ENCODE measurements at places on chromosomes 12 and 14.

GRCh38 chr14:96272777-96273473 is 16.9 kb downstream of the BDKRB1 start:
- no peak for DNase-seq

DNA sequence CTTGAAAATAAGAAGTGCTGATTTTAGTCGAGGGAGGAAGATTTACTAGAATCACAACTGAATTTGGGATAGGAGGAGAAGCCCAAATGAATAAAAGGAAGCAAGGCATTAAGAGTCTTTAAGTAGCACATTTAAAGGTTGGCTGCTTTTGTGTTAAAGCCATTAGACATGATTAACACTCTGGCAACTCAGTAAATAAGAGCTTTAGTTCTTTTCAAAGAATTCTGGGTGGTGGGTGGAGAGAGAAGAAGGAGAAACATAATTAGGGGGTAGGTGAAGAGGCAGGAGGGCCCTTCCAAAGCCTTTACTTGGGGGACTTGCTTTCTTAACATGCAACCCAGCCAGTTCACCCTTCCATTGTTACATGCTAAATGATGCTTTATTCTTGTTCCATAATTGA is 284.6 kb upstream of the SEL1L start:
- no peak for DNase-seq

DNA sequence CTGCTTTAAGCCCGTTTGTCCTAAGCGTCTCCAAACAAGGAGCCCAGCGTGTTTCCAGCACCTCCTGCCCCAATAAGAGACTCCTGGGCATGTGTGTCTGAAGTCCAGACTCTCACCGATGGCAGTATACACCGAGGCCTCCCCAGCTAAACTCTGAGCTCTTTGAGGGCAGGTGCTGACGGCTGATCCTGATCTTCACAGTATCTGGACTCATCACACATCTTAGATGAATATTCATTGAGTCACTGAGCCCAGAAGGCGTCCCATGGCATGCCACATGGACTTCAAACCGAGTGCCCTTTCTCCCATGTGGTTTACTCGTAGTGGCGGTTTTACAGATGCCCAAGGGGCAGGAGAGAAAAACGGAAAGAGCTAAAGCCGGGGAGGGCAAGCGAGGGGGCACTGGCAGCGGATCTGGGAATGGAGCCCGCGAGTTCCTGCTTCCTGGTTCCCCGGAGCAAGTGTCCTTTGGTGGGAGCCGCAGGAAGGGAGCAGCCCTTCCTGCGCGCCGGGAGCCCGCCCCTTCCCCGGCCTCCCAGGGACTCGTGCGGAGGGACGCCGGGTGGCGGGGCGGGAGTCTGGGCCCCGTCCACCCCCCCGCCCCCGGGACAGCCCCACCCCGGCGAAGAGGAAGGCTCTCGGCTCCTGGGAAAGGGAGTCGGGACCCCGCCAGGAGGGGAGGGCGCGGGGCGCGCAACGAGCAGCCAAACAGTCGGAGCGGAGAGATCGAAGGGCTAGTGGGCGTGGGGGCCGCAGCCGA is 585 bp upstream of the TEAD4 start:
- DNase-seq = no peak

DNA sequence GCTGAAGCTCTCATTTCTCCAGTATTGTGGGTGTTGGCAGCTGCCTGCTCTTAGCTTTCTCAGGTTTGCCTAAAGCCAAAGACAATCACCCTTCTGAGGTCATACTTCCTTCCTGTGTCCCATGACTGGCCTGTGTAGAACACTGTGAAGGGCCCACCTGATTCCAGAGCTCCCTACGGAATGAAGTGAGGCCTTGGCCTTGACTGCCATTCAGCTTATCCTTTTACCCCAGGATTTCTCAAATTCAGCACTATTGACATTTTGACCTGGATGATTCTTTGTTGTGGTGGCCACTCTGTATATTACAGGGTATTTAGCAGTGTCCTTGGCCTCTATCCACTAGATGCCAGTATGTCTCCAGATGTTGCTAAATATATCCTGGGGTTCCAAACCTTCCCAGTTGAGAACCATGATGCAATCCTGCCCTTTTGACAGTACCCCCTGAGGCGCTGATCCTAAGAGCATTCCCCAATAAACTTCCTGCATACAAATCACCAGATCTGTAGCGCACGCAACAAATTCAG is 112.3 kb upstream of the KRR1 start:
- no peak for DNase-seq

GRCh38 chr14:35205737-35206136 is 83.4 kb downstream of the PRORP start:
- DNase-seq = no peak

DNA sequence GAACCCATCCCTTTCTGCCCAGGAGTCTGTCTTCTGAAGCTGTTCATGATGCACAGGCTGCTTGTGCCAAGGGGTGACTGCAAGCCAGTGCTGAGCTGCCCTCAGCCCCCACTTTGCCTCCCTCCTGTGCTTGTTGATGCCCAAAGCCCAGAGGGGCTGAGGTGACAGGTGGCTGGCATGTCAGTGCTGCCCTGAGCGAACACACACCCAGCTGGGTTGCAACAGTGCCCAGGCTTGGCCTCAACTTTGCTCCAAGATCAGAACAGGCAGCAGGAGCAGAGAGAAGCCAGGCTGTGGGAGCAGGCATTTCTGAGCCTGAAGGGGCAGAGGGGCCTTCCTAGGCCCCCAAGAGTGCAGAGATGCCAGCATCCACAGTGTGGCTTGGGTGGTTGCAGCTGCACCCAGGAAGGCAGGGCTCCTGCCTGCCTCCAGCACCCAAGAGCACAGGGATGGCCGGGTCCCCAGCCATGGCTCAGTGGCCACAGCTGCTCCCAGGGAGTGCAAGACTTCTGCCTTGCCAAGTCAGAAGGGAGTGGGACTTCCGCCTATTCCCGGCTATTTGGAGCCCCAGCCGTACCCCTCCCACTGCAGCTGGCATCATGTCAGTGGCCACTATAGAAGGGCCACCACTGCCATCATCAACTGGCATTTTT is 83.1 kb downstream of the SLC16A7 start:
- no peak for DNase-seq

- no peak for DNase-seq
Observed at GRCh38 chr12:26195641-26196420, 458 bp downstream of the SSPN start.

DNA sequence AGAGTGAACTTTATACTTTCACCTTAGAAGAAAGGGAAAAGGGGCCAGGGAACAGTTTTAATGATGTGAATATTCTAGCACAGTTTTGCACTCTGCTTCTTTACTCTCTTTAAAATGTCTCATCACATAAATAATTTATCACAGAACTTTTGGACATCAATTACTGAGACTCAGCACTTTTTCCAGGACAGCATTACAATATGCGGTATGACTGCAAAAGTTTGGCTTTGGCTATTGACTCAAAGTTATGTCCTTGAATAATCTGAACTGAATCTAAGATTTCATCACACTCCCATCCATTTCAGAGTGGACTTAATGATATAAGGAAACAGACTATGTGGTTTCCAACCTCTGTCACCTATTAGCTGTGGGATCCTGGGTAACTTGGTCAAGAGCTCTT is 11.7 kb downstream of the CCER1 start:
- no peak for DNase-seq

DNA sequence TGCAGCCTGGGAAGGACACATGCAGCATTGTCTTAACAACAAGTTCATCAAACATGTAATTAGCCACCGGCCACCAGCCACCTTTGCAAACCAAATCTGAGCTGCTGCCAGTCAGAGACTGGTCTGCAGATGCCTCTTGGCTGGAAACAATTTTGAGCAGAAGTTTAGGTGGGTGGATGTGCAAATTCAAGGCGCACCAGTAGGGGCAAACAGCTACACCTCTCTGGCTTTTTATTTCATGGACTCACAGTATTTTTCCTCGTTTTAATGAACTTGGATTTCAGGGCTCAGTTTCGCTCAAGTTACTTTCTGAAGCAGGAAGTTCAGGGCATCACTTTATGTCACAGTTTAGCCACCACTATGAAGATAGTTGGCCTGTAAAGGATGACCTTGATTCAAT is 94.3 kb downstream of the OTX2 start:
- DNase-seq = no peak

GRCh38 chr12:82673698-82674097 is 13.0 kb upstream of the TMTC2 start:
- DNase-seq = no peak

DNA sequence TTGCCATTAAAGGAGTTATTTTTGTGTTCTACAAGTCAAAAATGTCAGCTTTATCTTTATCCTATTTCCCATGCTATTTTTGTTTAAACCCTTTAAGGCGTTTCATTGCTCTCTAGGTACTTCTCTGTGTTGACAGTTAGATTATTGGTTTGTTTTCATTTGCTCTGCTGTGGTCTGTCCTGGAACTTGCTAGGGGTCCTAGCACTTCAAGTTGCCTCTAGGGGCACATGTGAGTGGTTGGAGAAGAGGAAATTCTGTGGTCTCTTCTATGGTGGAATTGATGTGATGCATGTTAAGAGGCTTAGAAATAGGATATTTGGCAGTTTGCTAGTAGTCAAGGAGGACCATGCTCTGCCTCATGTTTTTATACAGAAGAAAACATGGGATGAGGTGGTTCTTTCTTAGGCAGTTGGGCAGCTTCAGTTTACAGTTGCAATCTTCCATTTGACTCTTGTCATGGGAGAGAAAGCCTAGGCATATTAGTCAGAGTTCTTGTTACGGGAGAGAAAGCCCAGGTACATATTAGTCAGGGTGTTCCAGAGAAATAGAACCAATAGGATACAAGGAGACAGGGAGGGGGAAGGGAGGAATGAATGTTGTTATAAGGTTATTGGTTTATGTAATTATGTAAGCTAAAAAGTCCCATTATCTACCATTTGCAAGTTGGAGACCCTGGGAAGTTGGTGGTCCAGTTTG is 14.4 kb downstream of the TTLL5 start:
- no peak for DNase-seq
